Esophagus squamous epithelium (tissue), 5 donors: ENCODE measurements at places on chromosomes 7 and 10.

- DNase-seq = no peak
Observed at GRCh38 chr10:16915300-16915699, 98.1 kb upstream of the RSU1 start.

- DNase-seq = no peak
Observed at GRCh38 chr10:97704341-97704740, 9.2 kb upstream of the MARVELD1 start.

GRCh38 chr10:712089-712488 is 22.6 kb upstream of the DIP2C start:
- no peak for DNase-seq

- DNase-seq = no peak
Observed at GRCh38 chr7:127733986-127734385, 82.0 kb downstream of the SND1 start.

- no peak for DNase-seq
Observed at GRCh38 chr10:131477457-131478121, 166.1 kb upstream of the TCERG1L start.

DNA sequence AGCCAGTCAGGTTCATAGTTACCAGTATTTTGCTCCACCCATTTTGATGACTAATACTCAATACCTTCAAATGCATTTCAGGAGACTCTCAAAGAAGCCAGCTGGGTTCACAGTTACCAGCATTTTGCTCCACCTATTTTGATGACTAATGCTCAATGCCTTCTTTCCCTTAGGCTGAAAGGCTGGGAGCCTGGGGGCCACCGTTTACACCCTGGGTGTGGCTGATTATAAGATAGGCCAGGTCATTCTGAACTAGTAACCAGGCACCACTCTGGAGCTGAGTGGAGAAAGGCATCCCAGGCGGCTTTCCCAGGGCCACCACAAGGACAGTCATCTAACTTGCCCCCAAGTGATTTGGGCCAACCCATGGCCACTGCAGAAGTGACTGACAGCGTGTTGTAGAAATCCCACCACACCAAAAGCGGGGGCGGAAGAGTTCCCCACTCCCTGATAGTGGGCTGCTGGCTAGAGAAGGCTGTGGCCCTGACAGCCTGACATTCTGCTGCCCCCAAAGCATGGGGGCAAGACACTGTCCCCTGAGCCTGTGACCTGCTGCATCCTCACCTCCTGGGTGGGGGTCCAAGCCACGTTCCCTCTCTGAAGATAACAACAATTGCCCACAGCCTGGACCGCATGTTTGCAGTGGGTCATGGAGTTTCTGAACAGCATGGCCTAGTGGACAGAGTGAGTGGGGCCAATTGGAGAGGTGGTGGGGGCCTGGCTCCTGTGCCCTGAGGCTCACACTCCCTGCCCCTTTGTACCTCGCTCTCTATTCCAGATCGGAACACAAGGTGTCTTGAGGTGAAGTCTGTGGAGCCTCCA is 23.0 kb upstream of the ZNF488 start:
- DNase-seq = no peak

GRCh38 chr7:135744938-135745702 is 3.5 kb downstream of the FAM180A start:
- DNase-seq = no peak

- no peak for DNase-seq
Observed at GRCh38 chr7:116702046-116702785, 30.2 kb downstream of the MET start.

GRCh38 chr7:716222-716621 is 10.3 kb upstream of the DNAAF5 start:
- DNase-seq = no peak

DNA sequence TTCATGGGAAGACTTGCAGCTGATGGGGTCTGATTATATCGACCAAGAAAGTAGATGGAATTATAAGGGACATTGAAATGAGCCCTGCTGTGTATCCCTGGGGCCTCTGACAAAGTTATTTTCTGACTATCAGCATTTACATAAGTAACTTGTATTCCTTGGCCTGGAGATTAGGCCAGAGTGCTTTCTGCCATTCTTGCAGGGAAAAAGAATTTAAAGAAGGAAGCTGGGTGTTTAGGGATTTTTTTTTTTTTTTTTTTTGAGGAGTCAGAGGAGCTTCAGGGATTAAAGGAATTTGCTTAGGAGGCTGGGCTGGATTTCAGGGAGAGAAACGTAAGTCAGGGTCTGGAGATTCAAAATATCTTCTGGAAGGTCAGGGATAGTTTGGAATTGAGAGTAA is 4.6 kb downstream of the SPAM1 start:
- no peak for DNase-seq

DNA sequence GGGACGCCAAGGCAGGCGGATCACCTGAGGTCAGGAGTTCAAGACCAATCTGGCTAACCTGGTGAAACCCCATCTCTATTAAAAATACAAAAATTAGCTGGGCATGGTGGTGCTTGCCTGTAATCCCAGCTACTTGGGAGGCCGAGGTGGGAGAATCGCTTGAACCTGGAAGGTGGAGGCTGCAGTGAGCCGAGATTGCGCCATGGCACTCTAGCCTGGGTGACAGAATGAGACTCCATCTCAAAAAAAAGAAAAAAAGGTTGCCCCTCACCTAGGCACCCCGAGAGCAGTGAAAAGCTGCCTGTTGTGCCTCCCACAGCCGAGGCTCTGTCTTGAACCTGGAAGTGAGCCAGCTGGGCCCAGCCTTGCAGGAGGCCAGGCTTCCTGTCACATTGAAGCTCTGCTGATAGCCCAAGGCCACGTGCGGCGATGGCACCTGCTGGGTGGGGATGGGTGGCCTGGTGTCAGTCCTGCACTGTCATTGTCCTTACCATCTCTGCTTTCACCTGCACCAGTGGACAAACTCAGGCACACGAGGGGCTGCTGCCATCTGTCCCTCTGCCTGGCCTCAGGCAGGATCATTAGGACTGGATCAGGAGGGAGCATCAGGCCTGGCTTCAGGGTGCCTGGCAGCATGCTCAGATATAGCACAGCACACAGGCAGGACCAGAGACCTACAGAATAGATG is 37.8 kb downstream of the DNAJB12 start:
- no peak for DNase-seq

DNA sequence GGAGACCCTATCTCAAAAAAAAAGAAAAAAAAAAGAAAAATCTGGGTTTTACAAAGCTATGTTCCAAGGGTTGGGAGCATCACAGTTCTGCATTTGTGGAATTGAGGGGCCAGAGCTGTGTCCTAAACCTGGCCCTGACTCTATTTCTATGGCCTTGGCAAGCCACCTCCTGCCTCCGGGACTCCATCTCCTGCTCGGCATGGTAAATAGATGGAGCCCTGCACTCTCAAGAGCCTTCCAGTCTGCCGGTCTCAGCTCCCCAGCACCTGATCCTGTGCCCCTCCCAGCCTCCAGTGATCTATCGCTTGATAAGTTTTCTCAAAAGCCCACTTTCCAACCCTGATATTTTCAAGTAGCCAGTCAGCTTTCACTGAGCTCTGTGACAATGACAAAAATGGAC is 43.0 kb downstream of the KCNH2 start:
- no peak for DNase-seq

- no peak for DNase-seq
Observed at GRCh38 chr10:57249615-57250281, 888.7 kb upstream of the ZWINT start.

GRCh38 chr10:117552156-117552631 is 9.6 kb downstream of the EMX2 start:
- DNase-seq = no peak

- DNase-seq = no peak
Observed at GRCh38 chr7:83096065-83096580, 66.6 kb downstream of the PCLO start.

GRCh38 chr7:45192621-45193041 is 35.0 kb downstream of the RAMP3 start:
- no peak for DNase-seq

GRCh38 chr10:125482108-125482507 is 200.9 kb downstream of the TEX36 start:
- no peak for DNase-seq

DNA sequence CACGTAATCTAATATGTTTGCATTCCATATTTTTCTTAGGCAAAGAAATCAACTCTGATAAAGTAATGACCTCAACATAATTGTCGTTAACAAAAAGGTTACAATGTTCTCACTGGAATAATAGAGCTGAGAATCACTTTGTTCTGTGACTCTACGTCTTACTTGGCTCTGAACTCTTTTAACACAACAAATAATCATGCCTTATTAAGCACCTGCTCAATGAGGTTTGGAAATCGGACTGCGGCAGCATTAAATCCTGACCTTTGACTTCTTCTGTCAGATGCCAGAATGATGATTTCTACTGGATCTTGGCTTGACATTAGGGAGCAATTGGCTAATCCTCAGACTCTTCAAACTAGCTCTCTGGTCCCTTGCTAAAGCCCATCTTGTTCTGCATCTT is 233.6 kb downstream of the SEMA3D start:
- no peak for DNase-seq

DNA sequence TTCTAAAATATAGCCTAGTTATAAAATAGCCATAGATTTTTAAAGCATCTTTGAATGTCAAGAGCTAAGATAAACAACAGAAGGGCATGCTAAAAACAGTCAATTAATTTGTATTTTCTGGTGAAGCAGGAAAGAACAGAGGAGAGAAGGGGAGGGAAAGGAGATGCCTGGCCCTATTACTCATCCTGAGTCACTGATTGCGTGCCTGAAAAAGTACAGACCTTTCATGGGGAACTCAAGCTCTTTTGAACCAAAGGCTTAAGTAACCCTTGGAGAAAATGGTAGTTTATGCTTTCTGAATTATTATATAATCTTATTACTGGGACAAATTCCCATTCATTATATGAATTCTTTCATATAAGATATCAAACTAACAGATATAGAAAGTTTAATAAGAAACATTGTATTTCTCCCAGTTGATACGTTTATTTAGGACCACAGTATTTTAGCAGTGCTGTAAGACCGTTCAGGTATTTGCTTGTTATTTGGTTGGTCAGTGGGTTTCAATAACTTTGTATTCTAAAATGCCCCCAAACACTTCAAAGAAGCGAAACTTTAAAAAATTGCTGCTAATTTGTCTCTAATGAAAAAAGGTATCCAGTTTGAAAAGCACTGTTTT is 151.3 kb downstream of the HGF start:
- no peak for DNase-seq
